ENCODE measurements at places on chromosomes 2 and 18.

DNA sequence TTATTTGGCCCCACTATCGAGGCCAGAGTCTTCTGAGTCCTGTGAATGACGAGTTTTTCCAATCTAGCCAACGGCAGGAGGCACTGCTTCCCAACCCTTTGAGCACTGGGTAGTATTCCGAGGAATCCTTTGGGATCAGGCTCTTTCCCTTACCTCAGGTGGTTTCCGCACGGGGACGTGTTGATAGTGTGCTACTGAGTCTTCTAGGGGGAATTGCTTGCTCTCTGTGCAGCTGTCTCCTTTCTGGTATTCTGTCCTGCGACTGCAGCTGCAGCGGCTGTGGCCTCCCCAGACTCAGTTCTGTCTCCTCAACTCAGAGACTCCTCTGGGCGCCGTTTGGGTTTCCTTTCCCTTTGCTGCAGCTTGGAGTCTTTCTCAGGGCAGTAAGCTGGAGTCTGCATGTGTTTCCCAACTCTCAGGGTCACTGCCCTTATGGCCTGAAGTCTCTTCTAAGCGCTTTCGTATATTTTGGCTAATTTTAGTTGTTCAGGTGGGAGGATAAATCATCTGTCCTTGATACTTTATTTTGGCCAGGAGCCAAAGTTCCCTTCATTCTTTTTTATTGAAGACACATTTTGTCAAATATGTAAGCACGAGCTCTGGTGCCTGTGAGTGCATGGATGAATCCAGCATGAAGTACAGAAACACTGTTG, 118.4 kb downstream of the MAP4K4 start:
- DNase-seq, result no peak

- DNase-seq, result no peak
These were observed 284.6 kb downstream of the DPP10 start for GRCh38 chr2:114727012-114727411.

- no peak for DNase-seq
These were observed 130.0 kb upstream of the PXDN start for GRCh38 chr2:1874101-1874865.

- DNase-seq, result no peak
These were observed 31.3 kb downstream of the DGKD start for GRCh38 chr2:233385489-233386044.

- DNase-seq, result no peak
These were observed 107.3 kb downstream of the CABYR start for GRCh38 chr18:24246143-24246542.

Data from HFF-Myc (cell line).